ENCODE measurements at places on chromosomes 13 and 19.

- DNase-seq: no peak
Measured at GRCh38 chr13:31042481-31043165, 110.2 kb downstream of the TEX26 start.

GRCh38 chr19:9009935-9010651 is at the start of gene MUC16:
MUC16 (minus strand) TSS chr19:9010409.
- DNase-seq: no peak

DNA sequence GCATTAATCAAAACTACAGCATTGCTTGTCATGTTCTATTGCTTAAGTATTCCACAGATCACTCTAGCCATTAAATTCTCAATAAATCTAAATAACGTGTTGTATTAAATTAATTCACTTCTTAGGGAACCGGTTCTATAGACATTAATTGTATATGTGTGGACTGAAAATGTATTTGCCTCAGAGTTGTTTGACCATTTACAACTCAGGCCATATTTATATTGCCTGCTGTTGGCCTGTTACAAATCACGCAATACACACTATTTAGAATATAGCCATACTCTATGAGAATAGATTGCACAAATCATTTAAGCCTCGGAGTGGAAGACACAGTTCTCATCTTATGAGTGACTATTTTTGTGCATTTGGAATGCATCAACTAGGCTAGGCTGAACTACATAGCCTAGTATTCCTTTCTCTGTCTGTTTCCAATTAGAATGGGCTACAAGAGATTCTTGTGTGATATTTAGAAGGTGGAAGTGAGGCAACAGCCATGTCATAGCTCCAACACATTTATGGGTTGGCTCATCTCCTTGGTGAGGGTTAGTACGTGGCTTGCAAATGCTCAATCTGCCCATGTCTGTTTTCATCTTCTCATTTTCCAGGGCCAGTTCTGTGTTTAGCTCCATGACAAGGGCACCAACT is 1116.1 kb downstream of the PCDH9 start:
- no peak for DNase-seq

DNA sequence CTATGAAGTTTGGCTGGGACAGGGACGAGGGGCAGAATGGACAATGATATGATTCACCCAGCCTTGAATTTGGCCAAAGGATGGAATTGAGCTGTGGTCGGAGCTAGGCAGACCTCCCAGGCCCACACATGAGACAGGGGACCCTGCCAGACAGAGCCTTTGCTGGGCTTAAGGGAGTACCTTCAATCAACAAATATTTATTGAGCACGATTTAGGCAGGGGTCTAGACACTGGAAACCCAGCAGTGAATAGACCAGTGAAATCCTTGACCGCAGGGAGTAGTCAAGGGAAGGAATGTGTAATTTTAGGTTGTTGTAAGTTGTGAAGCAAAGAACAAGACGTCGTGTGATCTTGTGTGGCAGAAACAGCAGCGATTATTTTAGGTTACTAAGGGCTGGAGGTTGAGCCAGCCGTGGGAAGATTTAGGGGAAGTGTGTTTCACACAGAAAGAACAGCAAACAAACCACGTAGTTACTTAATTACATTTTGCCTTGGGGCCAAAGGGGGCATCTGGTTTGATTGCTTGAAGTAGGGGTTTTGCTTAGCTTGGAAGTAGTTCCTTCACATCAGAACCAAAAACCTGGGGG is 16.9 kb upstream of the AP1M2 start:
- DNase-seq: peak; percentile 69

GRCh38 chr19:40542202-40542859 is 34.3 kb upstream of the SHKBP1 start:
- no peak for DNase-seq

DNA sequence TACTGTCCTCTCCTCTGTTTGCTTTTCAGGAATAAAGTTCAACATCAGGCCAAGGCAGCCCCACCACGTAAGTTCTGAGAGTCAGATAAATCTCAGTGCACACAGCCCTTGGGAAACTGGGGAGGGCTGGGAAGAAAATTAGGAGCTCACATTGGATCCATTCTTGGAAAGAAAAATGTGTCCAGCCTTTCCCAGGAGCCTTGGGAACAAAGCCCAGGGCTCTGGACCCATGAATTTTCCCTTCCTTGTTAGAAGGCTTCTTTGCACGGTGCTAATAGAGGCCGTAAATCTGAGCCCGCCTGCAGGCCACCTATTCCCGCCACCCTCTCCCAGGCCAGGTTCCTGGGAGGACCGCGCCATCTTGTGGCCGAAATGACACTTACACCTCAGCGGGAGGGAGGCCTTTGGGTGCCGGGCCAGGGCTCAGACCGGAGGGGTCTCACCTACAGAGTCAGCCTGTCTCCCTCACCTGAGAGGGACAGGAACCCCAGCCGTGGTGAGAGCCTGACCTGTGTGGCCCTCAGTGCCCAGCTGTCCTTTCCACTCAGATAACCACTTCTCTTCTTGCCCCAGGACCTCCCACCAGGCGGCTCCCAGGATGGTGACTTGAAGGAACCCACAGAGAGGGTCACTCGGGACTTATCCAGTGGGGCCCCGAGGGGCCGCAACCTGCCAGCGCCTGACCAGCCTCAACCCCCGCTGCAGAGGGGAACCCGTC is 25.1 kb upstream of the KCTD15 start:
- DNase-seq: peak; percentile 88

- no peak for DNase-seq
Measured at GRCh38 chr19:35885225-35885738, 15.1 kb downstream of the NFKBID start.

- peak; percentile 9 for DNase-seq
Measured at GRCh38 chr13:108342369-108343289, 73.1 kb downstream of the TNFSF13B start.

GRCh38 chr13:32496599-32497160 is 41.9 kb downstream of the N4BP2L2 start:
- no peak for DNase-seq

DNA sequence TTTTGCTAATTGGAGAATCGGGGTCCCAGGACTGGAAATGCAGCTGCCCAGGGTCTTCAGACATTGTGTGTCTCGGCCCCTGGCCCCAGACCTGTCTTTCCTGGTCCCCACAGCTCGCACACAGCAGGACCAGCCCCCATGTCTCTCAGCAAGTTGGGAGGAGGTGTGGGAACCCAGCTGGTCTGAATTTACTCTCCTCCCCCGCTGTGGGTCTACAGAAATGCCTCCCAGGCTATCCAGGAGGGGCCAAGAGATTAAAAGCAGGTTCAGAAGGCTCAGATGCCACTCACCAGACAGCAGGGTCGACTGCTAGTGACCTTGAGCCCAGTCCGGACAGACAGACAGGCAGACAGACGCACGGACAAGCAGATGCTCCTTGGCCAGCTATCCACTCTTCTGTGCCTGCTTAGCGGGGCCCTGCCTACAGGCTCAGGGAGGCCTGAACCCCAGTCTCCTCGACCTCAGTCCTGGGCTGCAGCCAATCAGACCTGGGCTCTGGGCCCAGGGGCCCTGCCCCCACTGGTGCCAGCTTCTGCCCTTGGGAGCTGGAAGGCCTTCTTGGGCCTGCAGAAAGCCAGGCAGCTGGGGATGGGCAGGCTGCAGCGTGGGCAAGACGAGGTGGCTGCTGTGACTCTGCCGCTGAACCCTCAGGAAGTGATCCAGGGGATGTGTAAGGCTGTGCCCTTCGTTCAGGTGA is at the start of gene DAND5:
Gene DAND5, plus strand, starts transcription at position 285 of the 697 bp plus-strand sequence. Its CDS starts 85 bp downstream, at position 370.
- no peak for DNase-seq

DNA sequence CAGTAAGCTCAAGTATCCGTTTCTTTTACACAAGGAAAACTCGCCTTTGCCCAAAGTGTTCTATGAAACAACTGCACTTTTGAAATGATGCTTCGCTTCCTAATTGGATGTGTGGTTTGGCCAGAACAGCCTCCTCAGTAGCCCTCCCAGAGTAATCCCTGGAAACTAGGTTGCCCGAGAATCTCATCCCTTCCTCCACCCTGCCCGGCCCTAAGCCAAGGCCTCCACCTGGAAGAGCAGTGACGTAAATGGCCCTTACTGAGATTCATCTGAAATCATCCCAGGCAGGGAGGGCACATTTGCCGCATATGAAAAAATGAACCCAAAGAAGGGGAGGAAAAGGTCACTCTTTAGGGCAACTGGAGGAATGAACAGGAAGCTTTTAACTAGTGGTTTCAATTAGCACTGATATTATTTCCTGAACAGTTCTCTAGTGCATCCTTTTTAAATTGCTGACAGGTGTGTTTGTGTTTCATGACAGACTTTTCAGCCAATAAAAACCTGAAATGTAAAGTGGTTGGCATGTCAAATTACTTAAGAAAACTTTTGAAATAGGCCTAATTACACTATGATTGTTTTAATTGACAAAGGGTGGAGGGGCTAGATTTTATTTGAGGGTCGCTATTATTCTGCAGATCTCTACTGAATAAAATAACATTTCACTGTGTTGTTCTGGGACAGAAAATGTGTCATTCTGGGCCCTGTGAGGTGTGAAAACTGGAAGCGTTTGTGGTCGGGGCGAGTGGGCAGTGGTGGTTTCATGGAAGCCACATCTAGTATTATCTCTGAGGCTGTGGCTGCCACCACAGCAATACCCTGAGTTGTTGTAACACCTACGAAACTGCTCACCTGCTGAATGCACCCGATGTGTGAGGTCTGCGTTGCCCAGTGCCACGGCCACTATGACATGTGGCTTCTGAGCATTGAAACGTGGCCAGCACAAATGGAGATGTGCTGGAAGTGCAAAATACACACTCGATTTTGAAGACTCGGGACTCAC is 112.1 kb downstream of the ZIC5 start:
- DNase-seq: no peak
